Activated CD8-positive, alpha-beta memory T cell treated with anti-CD3 and anti-CD28 coated beads for 1 hour (primary cell): ENCODE measurements at places on chromosomes 12 and 14.

GRCh38 chr14:101495827-101496775, 65.2 kb upstream of the DIO3 start:
- no peak for DNase-seq

DNA sequence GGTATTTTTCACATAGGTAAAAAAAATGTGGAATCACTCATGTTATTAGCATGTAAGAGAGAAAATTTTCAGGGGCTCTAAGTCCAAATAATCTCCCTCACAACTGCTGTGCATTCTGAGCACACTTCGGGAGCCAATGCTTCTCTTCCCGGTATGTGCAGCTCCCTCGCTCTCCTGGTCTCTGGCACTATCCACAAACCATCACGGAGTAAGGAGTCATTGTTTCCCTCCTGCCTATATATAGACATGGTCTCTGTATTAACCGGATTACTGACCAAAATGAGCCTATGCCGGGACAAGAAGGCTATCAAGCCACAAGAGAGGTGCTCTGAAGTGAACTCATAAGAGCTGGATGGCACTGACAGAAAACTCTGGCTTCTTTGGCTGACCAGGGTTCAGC, 13.4 kb downstream of the HECTD4 start:
- no peak for DNase-seq

DNA sequence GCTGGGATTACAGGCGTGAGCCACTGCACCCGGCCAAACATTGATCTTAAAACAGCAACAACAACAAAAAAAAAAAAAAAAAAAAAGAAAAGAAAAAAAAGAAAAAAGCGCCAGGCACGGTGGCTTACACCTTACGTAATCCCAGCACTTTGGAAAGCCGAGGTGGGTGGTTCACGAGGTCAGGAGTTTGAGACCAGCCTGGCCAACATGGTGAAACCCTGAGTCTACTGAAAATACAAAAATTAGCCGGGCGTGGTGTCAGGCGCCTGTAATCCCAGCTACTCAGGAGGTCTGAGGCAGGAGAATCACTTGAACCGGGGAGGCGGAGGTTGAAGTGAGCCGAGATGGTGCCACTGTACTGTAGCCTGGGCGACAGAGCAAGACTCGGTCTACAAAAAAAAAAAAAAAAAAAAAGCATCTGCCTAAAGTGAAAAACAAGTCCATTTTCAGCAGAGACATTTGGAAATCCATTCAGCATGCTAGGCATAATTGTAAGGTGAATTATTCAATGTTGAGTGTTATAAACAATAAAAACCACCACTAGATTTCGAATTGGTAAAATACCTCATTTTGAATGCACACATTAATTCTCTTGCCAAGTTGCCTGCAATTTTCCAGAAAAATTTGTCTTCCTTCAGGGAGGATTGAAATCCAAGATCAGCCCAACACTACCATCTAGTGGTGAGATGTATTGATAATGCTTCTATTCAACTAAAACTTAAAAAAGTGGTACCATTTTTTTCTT, 8.0 kb upstream of the CERS5 start:
- DNase-seq: no peak

DNA sequence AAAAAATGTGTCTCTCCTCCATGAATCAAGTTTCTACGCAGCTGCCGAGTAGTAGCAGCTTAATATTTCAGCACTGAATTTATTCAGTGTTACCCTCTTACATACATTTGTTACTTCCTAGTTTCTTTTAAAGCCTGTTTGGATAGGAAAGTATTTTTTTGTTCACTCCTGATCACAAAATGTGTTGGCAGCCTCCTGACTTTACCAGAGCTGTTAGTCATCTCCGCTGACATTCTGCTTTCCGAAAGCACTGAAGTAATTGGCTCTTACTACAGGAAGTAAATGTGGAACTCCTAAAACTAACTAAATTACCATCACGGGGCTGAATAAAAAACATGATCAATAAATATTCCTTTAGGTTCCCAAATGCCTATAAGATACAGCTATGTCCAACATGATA, 225.5 kb downstream of the EPS8 start:
- DNase-seq: no peak

GRCh38 chr12:131058700-131059099, 105.0 kb downstream of the ADGRD1 start:
- no peak for DNase-seq

GRCh38 chr14:86646696-86647690, 1117.0 kb downstream of the FLRT2 start:
- no peak for DNase-seq

GRCh38 chr12:94157981-94158411, 9.6 kb downstream of the PLXNC1 start:
- no peak for DNase-seq

DNA sequence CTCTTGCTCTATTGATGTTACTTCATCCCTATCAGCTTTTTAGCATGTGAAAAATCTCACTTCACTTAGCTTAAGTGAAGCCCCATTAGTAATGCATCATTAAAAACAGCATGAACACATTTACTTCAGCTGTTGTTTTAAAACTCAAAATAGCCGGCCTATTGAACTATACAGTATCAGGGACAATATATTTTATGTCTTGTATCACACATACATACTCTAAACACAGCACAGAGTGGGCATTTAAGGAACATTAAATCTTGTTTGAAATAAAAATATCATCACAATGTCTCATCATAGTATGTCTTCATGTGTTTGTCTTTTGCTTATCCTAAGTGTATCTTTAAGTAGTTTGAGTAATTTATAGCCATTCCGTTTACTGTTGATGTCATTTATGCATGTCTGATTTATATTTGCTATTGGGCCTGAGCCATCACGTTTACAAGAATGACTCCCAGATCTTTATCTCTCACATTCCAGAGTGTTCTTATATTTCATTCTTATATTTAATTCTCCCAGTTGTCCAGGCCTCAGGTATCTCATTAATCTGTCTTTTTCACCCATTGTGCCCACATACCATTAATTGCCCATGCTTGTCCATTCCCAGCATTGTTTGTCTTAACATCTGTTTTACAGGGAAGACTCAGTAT, 57.5 kb downstream of the ARHGAP5 start:
- DNase-seq: no peak

- DNase-seq: no peak
Observed at GRCh38 chr12:126040307-126040706, 975.1 kb downstream of the AACS start.

DNA sequence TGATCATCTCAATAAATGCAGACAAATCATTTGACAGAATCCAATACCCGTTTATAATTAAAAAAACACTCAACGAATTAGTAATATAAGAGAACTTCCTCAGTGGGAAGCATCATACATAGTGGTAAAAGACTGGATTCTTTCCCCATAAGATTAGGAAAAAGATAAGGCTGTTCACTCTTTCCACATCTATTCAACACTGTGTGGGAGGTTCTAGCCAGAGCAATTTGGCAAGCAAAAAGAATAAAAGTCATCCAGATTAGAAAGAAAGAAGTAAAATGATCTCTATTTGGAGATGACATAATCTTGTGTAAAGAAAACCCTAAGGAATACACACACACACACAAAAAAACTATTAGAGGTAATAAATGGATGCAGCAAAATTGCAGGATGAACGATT, 38.4 kb downstream of the YEATS4 start:
- no peak for DNase-seq

GRCh38 chr12:131223171-131223761, 269.6 kb downstream of the ADGRD1 start:
- DNase-seq: no peak

GRCh38 chr14:68376067-68376779, 416.6 kb downstream of the ZFP36L1 start:
- DNase-seq: no peak

DNA sequence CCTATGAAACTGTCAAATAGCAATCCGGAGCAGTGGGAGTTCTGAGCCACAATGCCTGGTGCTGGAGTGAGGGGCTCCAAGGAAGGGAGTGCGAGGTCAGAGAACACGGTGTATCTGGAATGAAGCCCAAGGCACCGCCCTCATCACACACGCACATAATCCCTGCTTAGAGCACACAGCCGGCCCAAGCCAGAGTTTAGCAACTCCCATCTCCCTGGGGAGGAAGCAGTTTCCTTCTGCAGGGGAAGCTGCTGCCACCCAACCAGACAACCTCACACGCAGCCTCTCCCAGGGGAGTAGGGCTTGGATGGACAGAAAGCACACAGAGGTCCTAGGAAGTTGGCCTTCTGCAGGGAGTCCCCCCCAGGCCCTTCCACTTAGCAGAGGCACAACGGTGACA, 31.3 kb downstream of the ACTN1 start:
- no peak for DNase-seq

GRCh38 chr12:58419905-58420304, 478.5 kb downstream of the ATP23 start:
- DNase-seq: no peak

- DNase-seq: no peak
Observed at GRCh38 chr12:1419849-1420371, 174.5 kb downstream of the FBXL14 start.
